ENCODE measurements at places on chromosomes 4 and X.

- no peak for DNase-seq
Measured at GRCh38 chr4:163137581-163137980, 29.1 kb downstream of the NAF1 start.

- DNase-seq: no peak
Measured at GRCh38 chr4:45327544-45327943, 601.2 kb upstream of the GNPDA2 start.

- DNase-seq: peak; percentile 8
Measured at GRCh38 chrX:124033821-124034220, 72.3 kb downstream of the STAG2 start.

GRCh38 chrX:37380924-37381323 lies 31.8 kb downstream of the PRRG1 start:
- no peak for DNase-seq

DNA sequence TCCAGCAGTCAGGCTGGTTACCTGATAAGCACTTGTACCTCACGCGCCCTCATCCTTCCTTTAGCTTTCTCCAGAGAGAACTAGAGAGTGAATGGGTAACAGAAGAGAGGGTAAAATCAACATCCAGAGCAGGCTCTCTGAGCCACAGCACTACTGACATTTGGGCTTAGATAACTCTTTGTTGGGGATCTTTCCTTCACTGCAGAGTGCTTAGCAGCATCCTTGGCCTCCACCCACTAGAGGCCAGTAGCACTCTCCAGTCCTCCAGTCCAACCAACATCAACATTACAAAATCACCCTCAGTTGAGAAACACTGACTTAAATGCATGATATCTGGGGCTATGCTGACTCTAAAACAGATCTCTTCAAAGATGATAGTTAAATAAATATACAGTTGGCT lies 220.7 kb downstream of the TACR3 start:
- no peak for DNase-seq
